ENCODE measurements at places on chromosomes 2 and 18.

GRCh38 chr2:217873371-217873770, 129.4 kb downstream of the TNS1 start:
- DNase-seq = no peak

DNA sequence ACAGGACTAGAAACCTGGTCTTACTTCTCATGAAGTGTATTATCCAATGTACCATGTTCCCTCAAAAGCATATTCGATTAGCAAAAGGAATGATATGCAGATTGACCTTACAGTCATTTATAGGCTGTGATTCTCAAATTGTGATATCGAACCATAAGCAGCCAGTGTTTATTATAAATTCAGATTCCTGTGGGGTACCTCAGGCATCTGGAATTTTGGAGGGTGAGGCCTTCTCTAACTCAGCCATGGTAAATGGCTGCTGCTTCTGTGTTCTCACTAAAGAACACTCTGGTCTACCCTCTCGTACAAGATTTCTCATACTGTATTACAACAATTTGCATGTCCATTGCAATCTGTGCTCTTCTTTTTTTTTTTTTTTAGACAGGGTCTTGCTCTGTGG, 84.5 kb downstream of the PRPF40A start:
- no peak for DNase-seq

DNA sequence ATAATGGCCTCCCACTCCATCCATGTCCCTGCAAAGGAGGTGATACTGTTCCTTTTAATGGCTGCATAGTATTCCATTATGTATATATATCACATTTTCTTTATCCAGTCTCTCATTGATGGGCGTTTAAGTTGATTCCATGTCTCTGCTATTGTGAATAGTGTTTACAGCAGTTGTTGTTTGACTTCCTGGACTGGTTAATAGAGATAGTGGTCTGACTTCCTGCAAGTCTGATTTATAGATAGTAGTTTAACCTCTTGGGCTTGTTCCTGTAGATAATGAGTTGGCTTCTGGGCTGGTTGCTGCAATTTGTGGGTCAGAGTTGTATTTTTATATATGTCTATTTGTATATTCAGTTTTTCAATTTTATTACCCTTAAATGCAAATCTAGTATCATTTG, 145.4 kb downstream of the ARL6IP6 start:
- no peak for DNase-seq

GRCh38 chr2:232405943-232406510, 617 bp upstream of the ALPG start:
- DNase-seq = no peak

DNA sequence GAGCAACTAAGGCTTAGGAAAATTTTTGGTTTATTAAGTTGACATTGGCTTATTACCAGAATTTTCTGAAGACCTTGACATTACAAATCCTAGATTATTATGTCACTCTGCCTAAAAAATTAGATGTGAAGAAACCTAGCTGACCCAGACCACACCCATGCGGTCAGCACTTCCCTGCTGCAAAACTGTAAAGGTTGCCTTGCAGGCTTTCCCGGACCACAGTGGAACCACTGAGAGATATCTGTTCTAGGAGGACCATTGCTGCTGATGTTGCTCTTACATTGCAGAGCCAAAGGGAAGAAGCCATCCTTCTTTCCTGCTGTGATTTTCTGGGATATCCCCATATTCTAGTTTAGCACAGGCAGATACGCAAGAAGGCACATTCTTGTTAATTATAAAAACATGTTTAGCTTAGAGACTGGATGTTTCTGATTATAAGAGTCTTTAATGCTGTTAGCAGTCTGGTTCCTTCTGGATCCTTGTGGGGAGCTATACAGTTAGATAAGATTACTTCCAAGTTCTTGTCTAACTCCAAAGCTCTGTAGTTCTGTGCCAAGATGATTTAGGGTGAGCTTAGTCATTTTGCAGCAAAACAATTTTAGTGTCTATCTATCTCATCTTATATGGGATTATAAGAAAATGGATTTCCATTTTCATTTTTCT, 70.2 kb downstream of the AOX1 start:
- no peak for DNase-seq

- peak; percentile 97 for DNase-seq
Observed at GRCh38 chr2:229330952-229331351, 59.9 kb upstream of the PID1 start.

DNA sequence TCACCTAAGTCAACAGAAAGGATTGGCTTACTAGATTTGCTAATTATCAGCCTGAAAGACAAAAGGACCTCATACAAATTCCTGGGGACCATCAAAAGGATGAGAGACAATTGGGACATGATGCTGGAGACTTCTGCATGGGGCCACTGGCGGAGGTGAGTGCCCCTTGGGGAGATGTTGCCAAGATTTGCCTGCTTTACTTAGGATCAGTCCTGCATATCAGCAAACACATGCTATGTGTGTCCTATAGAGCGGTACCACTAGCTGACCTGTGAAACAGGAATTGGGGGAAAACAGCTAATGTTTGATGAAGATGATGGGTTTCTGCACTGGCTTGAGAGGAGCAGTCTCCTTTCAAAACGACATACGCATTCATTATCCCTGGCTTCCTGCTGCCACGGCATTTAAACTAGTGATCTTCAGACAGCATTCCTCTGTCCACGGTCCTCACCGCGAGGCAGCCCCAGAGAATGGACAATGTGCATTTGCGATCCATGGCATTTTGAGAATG, 104.2 kb downstream of the TGIF1 start:
- DNase-seq = no peak

DNA sequence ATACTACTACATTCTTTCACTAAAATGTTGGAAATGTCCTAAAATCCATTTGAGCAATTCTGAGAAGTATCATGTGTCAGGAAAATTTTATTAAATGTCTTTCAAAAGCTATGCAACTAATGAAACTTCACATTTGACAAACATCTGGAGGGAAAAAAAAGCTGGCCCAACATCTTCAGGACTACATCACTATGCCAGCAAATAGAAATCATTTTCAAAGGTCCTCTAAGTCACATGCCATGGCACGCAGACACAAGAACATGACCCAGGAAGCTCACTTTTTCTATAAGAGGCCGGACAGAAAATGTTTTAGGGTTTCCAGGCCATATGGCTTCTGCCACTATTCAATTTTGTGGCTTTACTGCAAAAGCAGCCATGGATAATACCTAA, 11.6 kb downstream of the KANSL3 start:
- no peak for DNase-seq

GRCh38 chr18:23260926-23261590, 125.8 kb downstream of the CABLES1 start:
- DNase-seq = no peak

- DNase-seq = no peak
Observed at GRCh38 chr18:48944634-48945033, 6.1 kb downstream of the SMAD7 start.

GRCh38 chr18:37612524-37613252, 47.1 kb upstream of the CELF4 start:
- DNase-seq = no peak

GRCh38 chr18:4412286-4412685, 42.8 kb downstream of the DLGAP1 start:
- no peak for DNase-seq
